BJ (cell line): ENCODE measurements at places on chromosomes 16 and 17.
A peak's percentile ranks its signal among the peaks of the same experiment; 100 is the strongest.

- no peak for DNase-seq
Observed at GRCh38 chr16:50263060-50263909, 3.1 kb upstream of the ADCY7 start.

GRCh38 chr17:27808628-27809027, 8.3 kb upstream of the NOS2 start:
- no peak for DNase-seq

- DNase-seq, result no peak
Observed at GRCh38 chr16:982145-983043, 824 bp downstream of the SOX8 start.

DNA sequence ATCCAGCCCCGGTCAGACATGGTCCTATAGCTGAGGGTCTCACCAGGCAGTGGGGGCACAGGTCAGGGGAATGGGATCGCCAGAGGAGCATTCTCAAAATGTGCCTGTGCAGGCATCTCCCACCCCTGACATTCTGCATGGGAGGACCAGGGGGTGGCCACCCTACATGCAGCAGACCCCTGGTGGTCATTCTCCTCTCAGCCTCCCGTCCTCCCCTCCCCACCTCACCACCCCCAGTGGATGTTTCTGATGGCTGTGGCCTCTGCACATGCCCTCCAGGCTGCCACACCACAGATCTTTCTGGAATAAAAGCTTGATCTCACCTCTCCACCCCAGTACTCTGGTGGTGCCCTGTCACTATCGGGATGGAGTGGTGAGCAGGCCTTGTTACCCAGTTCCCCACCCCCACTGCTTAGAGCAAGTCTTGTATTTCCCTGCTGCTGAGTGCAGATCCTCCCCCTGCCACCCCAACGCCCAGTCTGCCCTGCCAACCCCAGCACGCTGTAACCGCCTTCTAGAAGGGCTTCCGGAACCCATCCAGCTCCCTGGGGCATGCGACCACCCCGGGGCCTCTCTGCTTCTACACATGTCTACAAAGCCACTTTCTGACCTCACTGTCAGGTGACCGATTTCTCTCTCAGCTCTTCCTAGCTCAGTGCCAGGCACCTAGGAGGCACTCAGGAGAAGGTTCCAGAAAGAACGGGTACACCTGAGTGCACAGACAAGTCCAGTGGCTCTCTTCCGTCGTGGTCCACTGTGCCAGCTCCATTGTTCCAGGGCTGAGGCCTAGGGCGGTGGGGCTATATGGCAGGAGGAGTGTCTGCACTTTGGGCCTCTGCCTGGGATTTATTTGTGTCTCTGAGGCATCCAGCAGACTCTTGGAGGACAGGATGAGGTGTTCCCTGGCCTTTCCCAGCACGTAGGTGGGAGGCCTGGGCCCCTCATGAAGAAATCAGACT, 9.3 kb downstream of the TBC1D24 start:
- no peak for DNase-seq

GRCh38 chr17:79361873-79362771, 248.7 kb downstream of the RBFOX3 start:
- DNase-seq, result no peak

- no peak for DNase-seq
Observed at GRCh38 chr16:84096447-84097005, 20.2 kb downstream of the MBTPS1 start.

DNA sequence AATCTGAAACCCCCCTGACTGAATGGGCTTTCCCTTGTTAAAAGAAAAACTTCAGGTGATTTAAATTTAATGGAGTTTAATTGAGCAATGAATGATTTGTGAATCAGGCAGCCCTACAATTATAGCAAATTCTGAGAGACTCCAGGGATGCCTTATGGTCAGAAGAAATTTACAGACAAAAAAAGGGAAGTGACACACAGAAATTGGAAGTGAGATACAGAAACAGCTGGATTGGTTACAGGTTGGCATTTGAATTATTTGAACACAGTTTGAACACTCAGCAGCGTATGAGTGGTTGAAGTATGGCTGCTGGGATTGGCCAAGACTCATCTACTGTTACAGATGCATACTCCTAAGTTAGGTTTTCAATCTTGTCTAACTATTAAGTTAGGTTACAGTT, 19.0 kb upstream of the CPHXL start:
- DNase-seq, result no peak

DNA sequence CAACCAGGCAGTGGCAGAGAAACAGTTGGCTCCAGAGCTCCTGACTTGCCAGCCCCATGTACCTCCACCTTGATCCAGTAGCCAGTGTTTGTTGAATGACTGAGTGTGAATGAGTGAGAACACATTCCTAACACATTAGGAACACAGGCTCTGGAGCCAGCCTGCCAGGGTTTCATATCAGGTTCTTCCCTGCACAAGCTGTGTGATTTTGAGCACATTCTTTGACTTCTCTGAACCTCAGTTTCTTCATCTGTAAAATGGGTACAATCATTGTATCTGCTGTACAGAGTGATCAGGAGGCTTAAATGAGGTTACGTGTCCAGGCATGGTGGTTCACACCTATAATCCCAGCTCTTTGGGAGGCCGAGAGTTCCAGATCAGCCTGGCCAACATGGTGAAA, 13.3 kb upstream of the RMI2 start:
- no peak for DNase-seq

- DNase-seq, result peak; percentile 30
Observed at GRCh38 chr16:10828851-10829366, 10.3 kb upstream of the TVP23A start.

GRCh38 chr17:73749928-73750605, 105.8 kb upstream of the SDK2 start:
- no peak for DNase-seq
